ENCODE measurements at places on chromosomes 3 and 15. TPM values are rescaled to one million over a fixed set of nuclear protein-coding genes. Genes with fewer than 3 reads are reported as not detected.

GRCh38 chr15:79769069-79769481, 127.7 kb downstream of the MTHFS start:
- DNase-seq: no peak

GRCh38 chr15:74040109-74040850, 42.1 kb downstream of the GOLGA6A start:
- DNase-seq: peak; percentile 48

- DNase-seq: no peak
Measured at GRCh38 chr3:184776916-184777315, 35.0 kb upstream of the VPS8 start.

GRCh38 chr3:30576946-30577345, 29.5 kb upstream of the TGFBR2 start:
- no peak for DNase-seq

DNA sequence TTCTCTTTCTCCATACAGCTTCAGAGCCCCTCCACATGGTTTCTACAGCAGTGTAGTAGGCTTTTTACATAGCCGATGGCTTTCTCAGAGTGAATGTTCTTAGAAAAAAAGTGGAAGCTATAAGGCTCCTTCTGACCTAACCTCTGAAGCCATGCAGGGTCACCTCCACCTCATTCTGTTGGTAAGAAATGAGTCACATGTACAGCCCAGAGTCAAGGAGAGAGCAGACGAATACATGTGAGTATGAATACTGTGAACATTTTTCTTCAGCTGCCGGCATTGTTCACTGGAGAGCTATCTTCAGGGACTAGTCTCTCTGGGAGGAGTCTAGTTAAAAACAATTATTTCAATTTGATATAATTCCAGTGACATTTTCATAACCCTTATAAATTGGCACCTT, 68.2 kb upstream of the THRB start:
- no peak for DNase-seq

GRCh38 chr15:29910068-29910467, 87.8 kb upstream of the TJP1 start:
- DNase-seq: no peak

DNA sequence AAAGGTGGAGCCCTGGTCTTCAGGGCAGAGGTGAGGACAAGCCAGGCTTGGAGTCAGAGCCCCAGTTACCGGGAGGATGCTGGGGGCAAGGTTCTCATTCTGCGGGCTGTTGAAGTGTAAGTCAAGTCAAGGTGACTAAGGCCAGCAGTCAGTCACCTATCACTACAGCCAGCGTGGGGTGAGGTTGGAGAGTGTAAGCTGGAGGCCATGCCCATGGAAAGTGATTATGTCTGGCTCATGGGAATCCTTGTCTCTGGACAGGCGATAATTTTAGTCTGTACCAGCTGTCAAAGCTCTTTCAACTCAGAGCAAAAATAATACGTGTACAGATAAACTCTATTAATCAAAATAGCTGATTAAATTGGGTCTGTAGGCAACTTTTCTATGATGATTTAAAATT, 143.1 kb downstream of the NR2F2 start:
- no peak for DNase-seq

- DNase-seq: no peak
Measured at GRCh38 chr15:66196602-66197001, 56.9 kb downstream of the MEGF11 start.

- no peak for DNase-seq
Measured at GRCh38 chr3:87076946-87077345, 86.0 kb upstream of the VGLL3 start.

GRCh38 chr3:6125520-6125919, 735.4 kb upstream of the GRM7 start:
- no peak for DNase-seq

GRCh38 chr3:158381262-158381868, 189.6 kb upstream of the MLF1 start:
- DNase-seq: no peak

GRCh38 chr15:33045066-33045810, 149.3 kb downstream of the FMN1 start:
- DNase-seq: no peak

DNA sequence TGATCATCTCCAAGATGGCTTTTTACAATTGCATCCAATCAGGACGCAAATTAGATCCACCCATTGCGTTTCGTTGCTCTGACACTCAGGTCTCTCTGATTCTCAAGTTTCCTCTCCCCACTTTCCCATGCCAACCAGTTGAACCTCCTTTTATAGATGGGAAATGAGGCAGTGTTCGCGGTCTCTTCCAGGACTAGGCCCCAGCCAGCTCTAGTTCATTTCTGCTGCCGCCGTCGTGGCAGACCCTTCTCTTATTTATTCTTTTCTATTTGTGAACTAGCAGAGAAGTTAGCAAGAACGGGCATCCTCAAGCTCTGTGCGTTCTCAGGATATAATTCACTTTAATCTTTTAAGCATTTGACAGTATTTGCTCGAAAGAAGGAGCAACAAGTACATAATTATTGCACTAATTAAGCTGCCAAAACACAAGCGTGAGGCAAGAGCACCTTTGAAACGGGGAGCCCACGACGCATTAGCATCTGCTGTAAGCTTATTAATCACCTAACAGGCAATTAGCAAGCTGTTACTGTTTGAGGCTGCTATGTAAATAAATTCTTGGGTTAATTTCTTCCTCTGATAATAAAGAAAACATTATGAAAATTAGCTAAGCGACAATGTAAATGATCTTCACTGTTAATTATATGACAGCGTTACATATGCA, 246.4 kb upstream of the TLE3 start:
- no peak for DNase-seq

DNA sequence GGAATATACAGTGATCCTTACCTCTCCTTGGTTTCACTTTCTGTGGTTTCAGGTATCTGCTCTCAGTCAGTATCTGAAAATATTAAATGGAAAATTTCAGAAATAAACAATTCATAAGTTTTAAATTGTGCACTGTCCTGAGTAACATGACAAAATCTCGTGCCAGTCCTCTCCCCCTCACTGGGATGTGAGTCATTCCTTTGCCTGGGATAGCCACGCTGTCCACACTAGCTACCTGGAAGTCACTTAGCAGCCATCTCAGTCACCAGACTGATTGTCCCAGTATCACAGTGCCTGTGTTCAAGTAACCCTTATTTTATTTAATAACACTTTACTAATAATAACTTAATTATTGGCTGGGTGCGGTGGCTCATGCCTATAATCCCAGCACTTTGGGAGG, 15.3 kb upstream of the KLHL25 start:
- DNase-seq: no peak

GRCh38 chr3:8746780-8747345, 13.3 kb downstream of the CAV3 start:
- no peak for DNase-seq

GRCh38 chr3:57803647-57804081, 47.6 kb downstream of the SLMAP start:
- no peak for DNase-seq

GRCh38 chr3:24899373-24899772, 404.7 kb upstream of the THRB start:
- DNase-seq: no peak

DNA sequence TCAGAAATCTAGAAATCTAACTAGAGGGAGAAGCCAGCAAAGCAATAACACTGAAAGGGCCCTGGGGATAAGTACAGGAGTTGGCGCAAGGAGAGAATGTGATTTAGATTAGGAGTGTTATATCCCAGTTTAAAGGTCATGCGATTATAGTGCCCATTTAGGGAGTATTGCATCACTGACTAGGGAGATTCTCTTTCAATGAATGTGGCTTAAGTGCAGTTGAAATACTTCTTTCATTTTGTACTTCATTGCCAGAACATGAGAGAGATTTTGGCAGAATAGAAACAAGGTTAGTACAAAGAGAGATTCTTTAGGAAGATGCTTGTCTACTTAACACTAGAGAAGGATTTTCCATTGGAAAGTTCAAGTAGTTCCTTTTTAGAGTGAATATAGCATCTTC, 13.9 kb downstream of the ROBO2 start:
- no peak for DNase-seq

DNA sequence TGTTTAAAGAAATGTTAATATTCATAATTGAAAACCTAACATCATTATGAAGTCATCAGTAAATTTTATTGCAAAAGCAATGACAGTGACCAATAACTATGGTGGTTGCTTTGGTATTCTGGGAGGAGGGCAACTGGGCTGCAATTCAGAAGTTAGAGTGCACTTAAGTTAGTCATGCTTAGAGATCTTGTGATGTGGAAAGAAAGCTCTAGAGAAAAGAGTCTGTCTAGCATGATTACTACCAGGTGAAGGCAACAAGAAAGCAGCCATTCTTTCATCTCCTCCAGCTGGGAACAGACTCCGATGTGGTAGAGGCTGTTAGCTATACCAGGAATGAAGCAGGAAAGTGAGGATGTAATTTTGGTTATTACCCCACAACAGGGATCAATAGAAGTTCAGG, 625.6 kb downstream of the SI start:
- DNase-seq: no peak

GRCh38 chr3:9248522-9249271, 749 bp downstream of the SRGAP3 start:
- DNase-seq: no peak

DNA sequence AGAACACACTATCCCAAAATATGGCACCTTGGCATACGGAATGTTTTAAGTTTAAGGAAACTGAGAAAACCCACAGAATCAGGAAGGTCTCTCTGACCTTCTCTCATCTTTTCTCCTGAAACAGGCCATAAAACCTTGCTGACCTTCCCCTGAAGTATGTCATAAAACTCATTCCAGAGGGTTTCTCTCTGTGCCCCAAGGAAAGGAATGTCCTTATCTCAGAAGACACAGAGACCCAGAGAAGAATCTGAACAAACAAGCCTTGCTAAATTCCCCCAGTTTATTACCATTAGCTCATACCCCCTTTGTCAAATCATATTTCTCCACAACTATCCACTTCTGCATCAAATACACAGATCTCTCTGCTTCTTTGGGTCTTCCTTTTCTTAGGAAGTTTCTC, 603.1 kb downstream of the MCTP2 start:
- no peak for DNase-seq

DNA sequence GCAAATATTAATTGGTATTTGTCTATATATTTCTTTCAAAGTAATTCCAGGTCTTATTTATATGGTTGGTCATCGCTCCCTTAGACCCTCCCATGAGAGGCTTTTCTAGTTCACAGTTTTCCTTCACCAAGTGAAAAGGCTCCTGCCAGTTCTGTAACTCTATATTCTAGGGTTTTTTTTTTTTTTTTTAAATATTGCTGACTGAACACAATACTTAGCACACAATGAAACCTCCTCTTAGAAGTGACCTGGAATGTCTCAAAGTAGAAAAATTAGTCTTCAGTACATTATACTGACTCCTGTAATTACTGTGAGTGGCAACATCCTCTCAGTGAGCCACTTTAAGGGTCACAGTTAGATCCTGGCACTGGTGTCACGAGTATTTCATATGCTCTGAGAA, 48.6 kb upstream of the CDAN1 start:
- no peak for DNase-seq

DNA sequence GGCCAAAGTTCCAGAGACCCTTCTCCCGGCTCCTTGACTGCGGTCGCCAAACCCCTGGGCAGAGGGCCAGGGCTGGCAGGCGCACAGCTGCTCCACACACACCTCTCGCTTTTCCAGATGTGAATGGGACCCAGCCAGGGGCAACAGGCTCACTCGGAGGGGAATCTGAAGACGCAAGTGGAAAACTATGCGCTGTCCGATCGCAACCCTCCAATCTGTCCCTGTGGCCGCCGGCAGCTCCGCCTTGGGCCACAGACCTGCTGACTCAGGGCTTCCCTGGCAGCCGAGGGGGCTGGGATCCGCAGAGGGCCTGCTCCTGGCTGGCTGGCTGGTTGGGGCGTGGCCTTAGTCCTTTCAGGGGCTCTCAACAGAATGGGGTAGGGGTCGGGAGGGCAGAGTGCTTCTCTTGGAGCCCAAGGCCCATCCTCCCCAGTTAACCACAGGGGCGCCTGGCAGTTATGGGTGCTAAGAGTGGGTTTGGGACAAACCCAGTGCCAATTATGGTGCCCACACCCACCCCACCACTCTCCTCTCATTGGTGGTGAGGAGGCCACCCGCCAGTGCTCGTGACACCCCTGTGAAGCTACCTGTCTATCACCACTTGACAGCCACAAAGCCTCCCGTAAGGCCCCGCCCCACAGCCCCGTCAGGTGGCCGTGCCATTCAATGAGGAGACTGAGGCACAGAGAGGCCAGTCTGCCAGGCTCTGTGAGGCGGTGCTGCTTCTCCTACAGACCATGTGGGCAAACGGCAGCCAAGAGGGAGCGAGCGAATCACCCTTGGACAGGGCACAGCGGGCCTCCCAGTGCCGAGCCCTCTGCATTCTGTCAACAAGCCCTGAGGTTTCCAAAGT, 53.8 kb downstream of the IQSEC1 start:
- DNase-seq: no peak

DNA sequence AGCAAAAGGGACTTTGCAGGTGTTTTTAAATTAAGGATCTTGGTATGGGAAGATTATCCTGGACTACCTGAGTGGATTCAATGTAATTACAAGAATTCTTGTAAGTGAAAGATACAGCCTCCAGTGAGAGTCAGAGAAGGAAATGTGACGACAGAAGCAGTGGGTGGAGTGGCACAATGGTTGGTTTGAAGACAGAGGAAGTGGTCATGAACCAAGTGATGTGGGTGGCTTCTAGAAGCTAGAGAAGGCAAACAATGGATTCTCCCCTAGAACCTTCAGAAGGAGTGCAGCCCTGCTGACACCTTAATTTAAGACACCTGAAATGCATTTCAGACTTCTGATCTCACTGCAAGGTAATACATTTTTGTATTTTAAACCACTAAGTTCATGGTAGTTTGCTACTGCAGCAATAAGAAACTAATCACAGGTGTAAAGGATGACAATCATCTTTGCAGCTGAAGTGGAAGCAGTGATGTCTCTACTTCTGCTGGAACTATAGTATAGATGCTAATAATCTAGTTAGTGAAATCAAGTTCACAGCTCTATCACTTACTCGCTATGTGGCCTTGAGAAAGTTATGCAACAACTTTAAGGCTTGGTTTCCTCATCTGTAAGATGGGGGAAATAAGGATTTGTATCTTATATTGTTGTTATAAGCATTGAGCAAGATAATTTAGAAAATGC, 403.4 kb upstream of the SUCLG2 start:
- DNase-seq: no peak

DNA sequence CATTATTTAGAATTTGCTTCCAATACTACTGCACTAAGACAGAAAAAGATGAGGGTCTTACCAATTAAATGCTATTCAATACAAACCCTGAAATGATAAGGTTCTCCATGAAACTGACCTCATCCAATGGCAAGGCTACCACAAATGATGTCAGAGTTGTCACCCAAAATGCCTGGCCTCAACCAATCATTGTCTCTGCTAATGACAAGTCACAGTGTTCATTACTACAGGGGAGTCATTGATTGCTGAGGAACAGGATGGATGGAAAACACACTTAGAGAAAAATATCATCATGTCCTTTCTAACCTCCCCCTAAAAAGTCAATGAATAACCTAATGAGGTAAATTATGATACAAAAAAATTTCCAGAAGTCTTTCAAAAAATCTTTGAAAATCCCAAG, 91.0 kb downstream of the FOXP1 start:
- DNase-seq: no peak

GOLGA8S gene
- 0.33 TPM for total RNA-seq

MTFMT gene
- total RNA-seq: 18.6 TPM

Data from left ventricle myocardium inferior (tissue), 1 donor.